ENCODE measurements at places on chromosomes 6 and 20. TPM values are rescaled to one million over a fixed set of nuclear protein-coding genes. Genes with fewer than 3 reads are reported as not detected.

DNA sequence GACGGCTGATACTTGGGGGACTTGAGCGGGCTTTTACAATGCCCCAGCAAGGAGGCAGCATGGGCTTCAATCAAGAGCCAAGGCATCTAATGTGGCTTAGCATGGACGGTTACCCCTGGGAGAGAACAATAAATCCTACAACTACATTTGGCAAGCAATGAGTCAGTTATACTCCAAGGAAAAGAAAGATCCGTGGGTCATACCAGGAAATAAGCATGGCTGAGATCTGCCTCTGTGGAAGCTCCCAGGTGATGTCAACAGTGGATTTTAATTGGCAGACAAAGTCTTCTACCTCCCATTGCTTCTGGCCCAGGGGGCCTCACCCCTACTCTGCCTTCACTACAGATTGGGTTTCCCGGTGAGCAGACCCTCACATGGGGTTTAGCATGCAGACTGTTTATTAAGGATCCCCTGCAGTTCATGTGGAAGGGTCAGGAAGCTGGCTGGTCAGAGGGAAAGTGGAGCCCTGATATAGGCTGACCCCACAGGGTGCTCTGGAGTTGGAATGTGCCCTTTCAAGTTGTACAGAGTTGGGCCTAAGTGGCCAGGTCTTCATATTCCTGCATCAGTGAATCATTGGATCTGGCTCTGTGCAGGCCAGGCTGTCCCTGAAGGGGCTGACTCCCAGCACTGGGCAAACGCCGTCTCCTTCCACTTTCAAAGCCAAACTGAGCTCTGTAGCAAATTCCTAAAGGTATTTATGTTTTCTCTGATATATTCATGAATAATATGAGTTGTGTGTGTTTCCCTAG, 91.3 kb upstream of the GGTLC1 start:
- no peaks in the 10 kb centered on the region for H3K4me1 ChIP-seq
- H3K27me3 ChIP-seq = no peaks in the 10 kb centered on the region
- no peak overlapping the region for H3K27ac ChIP-seq
- no peaks in the 10 kb centered on the region for H3K36me3 ChIP-seq

DNA sequence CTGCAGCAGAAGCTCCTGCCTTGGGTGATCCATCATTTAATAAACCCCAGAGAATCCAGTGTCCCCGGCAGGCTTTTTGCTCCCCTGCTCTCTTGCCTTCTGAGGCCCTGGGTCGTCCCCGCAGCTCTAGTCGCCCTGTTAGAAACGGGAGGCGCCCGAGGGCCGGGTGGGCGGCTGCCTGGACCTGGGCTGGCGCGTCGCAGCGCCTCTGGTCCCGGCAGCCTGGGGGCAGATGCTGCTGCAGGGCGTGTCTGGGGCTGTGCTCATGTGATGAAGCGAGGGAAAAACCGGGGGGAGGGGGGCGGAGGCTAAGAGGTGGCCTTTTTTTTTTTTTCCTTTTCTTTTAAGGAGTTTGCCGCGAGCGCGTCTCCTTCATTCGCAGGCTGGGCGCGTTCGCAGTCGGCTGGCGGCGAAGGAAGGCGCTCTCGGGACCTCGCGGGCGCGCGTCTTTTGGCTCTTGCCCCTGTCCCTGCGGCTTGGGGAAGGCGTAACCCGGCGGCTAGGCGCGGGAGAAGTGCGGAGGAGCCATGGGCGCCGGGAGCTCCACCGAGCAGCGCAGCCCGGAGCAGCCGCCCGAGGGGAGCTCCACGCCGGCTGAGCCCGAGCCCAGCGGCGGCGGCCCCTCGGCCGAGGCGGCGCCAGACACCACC, 394 bp downstream of the AKAP12 start:
- peak overlapping the region; percentile 71 for H3K4me3 ChIP-seq
- H3K27me3 ChIP-seq = peaks cover 45% of the 10 kb centered on the region
- peaks cover 19% of the 10 kb centered on the region for H3K4me1 ChIP-seq
- DNase-seq = peak; percentile 80
- peak overlapping the region; percentile 97 for H3K27ac ChIP-seq
- no peaks in the 10 kb centered on the region for H3K36me3 ChIP-seq

DNA sequence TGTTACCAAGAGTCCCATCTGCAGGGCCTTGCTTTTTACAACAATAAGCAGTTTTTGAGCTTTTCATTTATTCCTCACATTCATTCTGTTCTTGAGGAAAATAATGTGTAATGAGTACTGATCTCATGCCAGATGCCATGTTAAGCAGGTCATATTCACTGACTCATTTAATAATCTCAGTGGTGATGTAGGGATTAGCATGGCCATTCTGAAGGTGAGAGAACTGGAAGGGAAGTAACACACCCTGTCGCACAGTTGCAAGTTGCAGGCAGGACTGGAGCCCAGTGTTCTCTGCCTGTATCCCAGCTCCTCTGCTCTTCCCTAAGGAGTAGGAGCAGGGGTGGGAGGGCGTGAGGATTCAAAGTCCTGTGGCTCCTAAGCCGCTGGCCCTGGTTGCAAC, 5.6 kb downstream of the PCIF1 start:
- DNase-seq = no peak
- H3K36me3 ChIP-seq = peaks cover 80% of the 10 kb centered on the region
- no peak overlapping the region for H3K4me3 ChIP-seq
- peaks cover 3% of the 10 kb centered on the region for H3K4me1 ChIP-seq
- no peaks in the 10 kb centered on the region for H3K27me3 ChIP-seq

PTCHD4 gene
- 1.3 TPM for total RNA-seq

DNA sequence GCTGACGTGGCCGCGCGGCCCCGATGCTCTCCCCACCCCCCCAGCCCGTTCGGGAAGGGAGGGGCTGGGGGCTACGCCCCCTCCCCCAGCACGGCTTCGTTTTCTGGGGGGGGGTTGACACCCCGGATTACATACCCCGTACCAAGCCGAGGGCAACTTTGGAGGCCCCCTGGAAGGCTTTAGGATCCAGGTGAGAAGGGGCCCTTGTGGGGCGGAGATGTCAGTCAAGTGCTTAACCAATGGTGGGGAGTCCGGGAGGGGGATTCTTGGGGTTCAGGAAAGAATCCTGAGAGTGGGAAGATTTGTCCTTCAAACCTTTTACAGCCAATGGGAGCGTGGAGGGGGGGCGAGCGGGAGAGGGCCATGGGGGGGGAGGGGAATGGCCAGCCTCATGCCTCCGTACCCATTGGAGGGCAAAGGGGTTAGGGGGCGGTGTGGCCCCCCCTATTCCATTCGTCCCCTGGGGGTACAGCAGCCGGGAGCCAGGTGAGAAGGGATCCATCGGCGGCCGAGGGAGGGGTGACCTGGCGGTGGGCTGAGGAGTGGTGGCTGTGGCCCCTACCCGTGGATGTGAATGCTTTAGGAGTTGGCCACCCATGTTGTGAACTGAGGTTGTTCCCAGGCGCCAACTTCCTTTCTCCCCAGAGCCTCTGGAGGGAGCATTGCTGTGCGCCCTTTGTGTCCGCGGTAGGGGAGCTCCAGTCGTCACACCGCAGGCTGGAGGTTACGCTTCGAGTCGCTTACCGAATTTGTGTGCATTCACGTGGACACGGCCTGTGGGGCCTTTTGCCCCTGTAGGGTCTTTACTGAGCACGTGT, 682 bp downstream of the BRD2 start:
- H3K4me1 ChIP-seq = peaks cover 34% of the 10 kb centered on the region
- peak overlapping the region; percentile 99 for H3K27ac ChIP-seq
- peak; percentile 84 for DNase-seq
- H3K36me3 ChIP-seq = peaks cover 8% of the 10 kb centered on the region

- no peak overlapping the region for H3K4me3 ChIP-seq
- H3K27me3 ChIP-seq = no peaks in the 10 kb centered on the region
- H3K4me1 ChIP-seq = peaks cover 57% of the 10 kb centered on the region
Measured at GRCh38 chr20:46357030-46357514, 48.8 kb upstream of the CDH22 start.

- H3K36me3 ChIP-seq = no peaks in the 10 kb centered on the region
- no peaks in the 10 kb centered on the region for H3K27me3 ChIP-seq
- DNase-seq = peak; percentile 68
- no peak overlapping the region for H3K27ac ChIP-seq
- H3K4me1 ChIP-seq = peaks cover 35% of the 10 kb centered on the region
Measured at GRCh38 chr6:3795836-3796718, 44.6 kb upstream of the PXDC1 start.

NMBR gene
- not detected for total RNA-seq

DNA sequence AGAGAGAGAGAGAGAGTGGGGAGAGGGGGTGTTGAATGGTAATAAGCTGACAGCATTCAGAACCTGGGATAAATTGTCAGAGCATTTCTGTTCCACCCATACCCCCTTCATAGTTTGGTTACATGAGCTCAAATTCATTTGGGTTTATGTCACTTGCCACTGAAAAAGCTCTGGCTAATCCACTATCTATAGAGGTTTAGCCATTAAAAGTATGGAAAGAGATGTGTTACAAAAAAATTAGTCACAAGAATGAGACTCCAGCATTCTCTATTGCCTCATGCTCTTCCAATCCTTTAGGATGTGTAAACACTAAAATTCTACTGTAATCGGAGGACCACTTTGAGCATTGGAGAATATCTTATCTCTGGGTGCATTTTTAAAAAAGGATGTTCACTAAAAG, 297.6 kb upstream of the TCF21 start:
- no peak overlapping the region for H3K27ac ChIP-seq
- DNase-seq = no peak
- no peak overlapping the region for H3K4me3 ChIP-seq
- H3K4me1 ChIP-seq = no peaks in the 10 kb centered on the region
- no peaks in the 10 kb centered on the region for H3K36me3 ChIP-seq

DNA sequence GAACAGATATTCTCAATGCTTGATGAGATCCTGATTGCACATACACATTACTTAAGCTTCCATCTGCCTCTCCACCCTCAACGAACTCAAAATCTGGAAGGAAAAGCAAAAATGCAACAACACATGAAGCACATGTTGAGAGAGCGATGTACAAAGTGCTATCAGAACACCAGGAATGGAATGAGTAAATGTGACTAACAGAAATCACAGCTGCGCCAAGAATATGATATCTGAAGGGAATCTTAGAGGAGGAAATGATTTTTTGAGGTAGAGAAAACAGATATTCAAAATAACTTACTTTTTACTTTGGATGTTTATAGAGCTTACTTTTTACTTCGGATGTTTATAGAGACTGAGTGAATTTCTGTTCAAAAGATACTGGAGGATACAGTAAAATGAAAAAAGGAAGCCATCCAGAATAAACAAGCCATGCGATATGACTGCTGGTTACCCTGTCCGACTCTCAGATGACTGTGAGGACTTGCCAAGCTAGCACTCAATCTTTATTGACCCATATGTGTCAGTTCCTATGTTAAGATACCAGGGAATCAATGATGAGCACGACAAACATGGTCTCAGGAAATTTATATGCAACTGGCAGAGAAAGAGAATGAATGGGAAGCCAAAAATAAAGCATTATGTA, 102.0 kb downstream of the SMLR1 start:
- no peak for DNase-seq
- H3K4me1 ChIP-seq = peaks cover 29% of the 10 kb centered on the region
- no peaks in the 10 kb centered on the region for H3K36me3 ChIP-seq
- H3K4me3 ChIP-seq = no peak overlapping the region

GRCh38 chr6:34929241-34929978, 40.4 kb downstream of the ANKS1A start:
- no peak for DNase-seq
- peaks cover 12% of the 10 kb centered on the region for H3K4me1 ChIP-seq
- no peaks in the 10 kb centered on the region for H3K27me3 ChIP-seq
- no peak overlapping the region for H3K4me3 ChIP-seq
- H3K27ac ChIP-seq = no peak overlapping the region

DNA sequence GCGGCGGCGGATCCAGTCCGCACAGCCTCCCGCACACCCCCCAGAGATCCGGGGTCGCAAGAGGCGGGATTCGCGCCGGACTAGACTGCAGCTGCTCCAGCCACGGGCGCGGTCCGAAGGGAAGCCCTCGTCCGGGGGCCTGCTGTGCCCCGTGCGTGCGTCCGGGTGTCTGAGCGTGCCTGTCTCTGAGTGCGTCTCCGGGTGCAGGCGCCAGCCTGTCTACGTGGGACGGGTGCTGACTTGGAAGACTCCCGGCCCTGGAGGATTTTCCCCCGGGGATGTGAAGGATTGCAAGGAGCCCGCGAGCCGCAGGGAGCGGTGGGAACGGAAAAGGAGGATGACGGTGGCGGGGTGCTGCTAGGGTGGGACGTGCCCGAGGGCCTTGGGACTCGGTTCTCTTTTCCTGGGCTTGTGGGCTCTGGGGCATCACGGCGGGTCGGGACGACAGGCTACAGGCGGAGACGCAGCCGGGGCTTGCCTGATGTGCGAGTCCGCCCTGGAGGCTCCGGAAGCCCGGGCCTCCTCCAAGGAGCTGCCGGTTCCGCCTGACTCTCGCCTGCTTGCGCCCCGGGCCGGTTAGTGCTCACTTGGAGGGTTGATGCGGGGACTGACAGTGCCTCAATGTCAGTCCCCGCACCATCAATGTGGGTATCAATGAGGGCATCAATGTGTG, 5.7 kb downstream of the MAFB start:
- peak; percentile 42 for DNase-seq
- no peaks in the 10 kb centered on the region for H3K4me1 ChIP-seq
- H3K36me3 ChIP-seq = no peaks in the 10 kb centered on the region

DNA sequence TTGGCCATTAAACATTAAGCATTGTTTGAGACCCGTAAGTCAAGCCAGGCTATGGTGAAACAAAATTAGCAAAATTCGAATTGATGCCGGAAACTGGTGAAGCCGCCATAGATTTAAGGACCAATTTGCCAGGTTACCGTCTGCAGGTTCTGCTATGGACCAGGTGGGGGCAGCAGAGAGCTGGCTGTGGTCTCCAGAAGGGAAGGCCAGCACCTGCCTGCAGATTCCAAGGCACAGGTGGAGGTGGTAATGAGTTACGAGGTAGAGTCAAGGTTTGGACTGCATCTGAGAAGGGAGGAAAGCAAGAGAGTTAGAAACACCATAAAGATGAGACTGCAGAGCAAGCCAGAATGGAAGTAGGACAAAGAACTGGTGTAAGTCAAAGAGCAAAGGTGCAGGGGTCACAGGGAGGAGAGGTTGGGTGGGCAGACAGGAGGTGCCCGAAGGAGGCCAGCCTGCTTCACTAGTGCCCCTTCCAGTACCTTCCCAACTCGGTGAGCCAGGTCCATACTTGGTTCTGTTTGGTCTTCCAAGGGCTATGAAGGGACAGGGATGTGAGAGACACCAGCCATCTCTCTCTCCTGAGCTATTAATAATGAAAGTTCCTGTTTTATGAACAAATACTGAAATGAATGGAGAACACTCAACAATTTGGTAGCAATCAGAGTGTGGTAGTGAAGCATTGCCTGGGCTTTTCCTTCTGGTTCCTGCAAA, 131.6 kb upstream of the ESR1 start:
- no peak overlapping the region for H3K27ac ChIP-seq
- DNase-seq = no peak
- H3K27me3 ChIP-seq = peaks cover 3% of the 10 kb centered on the region
- no peak overlapping the region for H3K4me3 ChIP-seq

All from heart left ventricle (tissue), 16 donors.